Natural killer cell treated with Interleukin-12 subunit alpha and Interleukin-12 subunit beta and Interleukin-15 and Interleukin-18, amount 100 ng/mL, for 72 hours (primary cell): ENCODE measurements at places on chromosomes 13 and 19. TPM values are rescaled to one million over a fixed set of nuclear protein-coding genes. Genes with fewer than 3 reads are reported as not detected.
A peak's percentile ranks its signal among the peaks of the same experiment; 100 is the strongest.

- DNase-seq, result no peak
Observed at GRCh38 chr13:44110091-44110621, 230.5 kb downstream of the LACC1 start.

GRCh38 chr13:23025864-23026608 lies 154.7 kb upstream of the SGCG start:
- no peak for DNase-seq

DNA sequence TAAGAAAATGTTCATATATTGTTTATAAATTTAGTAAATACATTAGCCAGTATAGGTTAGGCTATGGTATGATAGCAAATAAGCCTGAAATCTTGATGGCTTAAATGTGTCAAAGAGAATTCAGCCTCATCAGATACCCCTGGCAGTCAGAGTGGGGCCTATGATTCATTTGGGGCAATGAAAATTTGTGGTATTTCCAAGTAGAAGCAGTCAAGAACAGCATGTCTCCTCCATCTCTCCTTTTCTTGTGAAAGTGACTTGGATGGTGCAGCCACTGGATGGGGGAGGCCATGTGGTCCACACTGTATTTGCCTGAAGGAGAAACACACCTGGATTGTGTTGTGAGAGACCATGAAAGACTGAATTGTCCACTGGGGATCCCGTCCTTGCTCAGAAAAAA lies 82.7 kb downstream of the DLEU7 start:
- DNase-seq, result no peak

GRCh38 chr19:48603001-48603400 lies 3.5 kb upstream of the SPACA4 start:
- no peak for DNase-seq

ELANE gene
- total RNA-seq, result not detected

CELF5 gene
- not detected for total RNA-seq

DNA sequence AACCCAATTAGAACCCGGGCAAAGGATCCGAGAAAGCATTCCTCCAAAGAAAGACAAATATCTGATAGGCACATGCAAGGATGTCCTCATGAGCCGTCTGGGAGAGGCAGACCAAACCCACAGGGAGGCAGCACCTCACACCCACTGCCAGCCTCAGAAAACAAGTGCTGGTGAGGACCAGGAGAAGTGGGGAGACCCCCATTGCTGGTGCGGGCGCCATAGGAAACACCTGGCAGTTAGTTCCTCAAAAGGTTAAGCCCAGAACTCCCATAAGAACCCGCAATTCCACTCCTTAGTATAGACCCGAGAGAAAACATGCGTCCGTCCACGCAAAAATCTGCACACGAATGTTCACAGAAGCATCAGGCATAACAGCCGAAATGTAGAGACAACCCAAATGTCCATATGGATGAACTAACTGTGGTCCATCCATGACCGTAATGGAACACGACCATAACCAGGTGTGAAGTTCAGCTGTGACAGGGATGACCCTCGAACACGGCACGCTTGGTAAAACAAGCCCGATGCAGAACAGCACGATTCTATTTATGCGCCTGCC lies 7.9 kb downstream of the ZNF787 start:
- DNase-seq, result peak; percentile 20

GRCh38 chr19:35267353-35267817 lies 1.4 kb upstream of the USF2 start:
- DNase-seq, result no peak

DNA sequence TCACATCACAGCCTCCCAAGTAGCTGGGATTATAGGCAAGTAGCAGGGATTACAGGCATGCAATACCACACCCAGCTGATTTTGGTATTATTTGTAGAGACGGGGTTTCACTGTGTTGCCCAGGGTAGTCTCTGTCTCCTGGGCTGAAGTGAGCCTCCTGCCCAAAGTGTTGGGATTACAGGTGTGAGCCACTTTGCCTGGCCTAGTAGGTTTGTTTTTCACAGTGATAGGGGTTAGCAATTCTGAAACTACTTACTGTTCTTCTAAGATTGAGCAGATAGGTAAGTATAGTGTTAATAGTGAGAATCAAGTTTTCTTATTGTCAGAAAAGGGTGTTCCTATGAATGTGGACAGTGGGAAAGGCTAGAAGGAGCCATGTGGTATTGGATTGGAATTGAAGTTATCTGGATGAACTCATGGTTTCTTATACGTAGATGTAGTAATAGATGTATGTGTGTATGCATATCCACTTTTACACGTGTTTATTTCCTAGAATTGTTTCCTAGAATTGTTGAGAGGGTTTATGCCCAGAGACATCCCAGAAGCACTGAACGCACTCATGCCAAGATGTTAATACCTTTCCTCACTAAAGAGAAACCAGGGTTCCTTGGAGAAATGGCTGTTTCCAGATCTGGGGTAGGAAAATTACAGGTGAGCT lies 49.1 kb downstream of the SAE1 start:
- no peak for DNase-seq

PCDH9 gene
- total RNA-seq, result 0.20 TPM

DNA sequence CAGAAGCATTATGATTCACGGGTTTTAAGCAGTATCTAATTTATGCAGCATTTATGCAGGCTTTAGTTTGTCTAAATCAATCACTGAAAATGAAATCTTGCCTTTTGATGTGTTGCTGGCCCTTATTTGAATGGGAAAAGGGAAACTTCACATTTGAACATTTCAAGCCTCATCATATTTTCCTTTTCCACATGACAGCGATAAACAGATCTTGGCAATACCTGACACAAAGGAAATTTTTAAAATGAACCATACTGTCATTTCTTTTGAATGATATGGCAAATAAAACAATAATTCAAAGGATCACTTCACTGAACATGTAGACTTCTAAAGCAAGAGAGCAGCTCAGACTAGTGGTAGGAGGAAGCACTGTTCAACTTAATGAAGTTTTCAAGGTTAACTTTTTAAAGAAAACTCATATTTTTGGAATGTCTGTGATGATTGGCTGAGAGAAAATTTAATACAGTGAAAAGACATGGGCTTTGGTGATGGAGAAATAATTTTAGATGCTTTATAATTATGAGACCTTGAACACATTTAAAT lies 198.1 kb downstream of the OXGR1 start:
- no peak for DNase-seq

SIGLEC5 gene
- 0.22 TPM for total RNA-seq

ZNF570 gene
- 7.1 TPM for total RNA-seq

RNF225 gene
- 0.59 TPM for total RNA-seq

- DNase-seq, result no peak
Observed at GRCh38 chr13:49450105-49450819, 6.2 kb downstream of the SETDB2 start.

- DNase-seq, result no peak
Observed at GRCh38 chr19:29623726-29624488, 17.8 kb downstream of the POP4 start.

GRCh38 chr13:83883061-83883523 lies 818 bp upstream of the SLITRK1 start:
- DNase-seq, result no peak
